Peyer's patch (tissue), 4 donors: ENCODE measurements at places on chromosomes 4 and X.

DNA sequence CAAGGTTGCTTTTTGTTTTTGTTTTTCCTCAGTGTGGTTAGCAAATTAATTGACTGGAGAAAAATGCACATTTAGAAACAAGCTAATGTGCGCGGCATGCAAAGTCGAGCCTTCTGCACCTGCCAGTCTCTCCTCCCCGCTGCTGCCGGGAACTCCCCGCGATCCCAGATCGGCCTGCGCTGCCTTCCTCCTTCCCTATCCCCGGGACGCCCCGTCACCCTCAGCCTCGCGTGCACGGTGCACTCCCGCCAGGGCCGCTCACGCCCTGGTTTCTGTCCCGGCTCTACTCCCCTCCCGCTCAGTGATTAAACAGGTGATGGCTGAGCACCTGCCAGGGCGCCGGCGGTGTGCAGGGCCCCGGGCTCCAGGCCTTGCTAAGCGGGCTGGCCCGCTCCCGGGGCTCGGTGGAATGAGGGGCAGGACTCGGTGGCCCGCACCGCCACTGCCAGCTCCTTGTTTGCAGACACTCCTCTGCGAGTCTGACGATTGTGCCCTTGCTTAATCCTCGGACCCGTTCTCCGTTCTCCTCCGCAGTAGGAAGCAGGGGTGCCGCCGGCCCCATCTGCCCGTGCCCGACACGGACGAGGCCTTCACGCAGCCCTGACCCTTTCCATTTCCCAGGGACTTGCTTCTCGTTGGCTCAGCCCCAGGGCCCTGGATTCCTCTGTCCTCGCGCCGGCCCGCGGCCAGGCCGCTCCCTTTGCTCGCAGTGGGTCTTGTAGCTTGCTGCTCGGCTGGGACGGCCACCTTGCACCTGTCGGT is 143.4 kb downstream of the TRIML1 start:
- no peaks in the 10 kb centered on the region for H3K27me3 ChIP-seq
- H3K4me3 ChIP-seq, result peak overlapping the region; percentile 8
- no peak overlapping the region for H3K27ac ChIP-seq
- no peak for DNase-seq

- H3K4me3 ChIP-seq, result no peak overlapping the region
- H3K36me3 ChIP-seq, result no peaks in the 10 kb centered on the region
- H3K27me3 ChIP-seq, result no peaks in the 10 kb centered on the region
- no peak for DNase-seq
Measured at GRCh38 chr4:71211748-71212147, 127.1 kb upstream of the SLC4A4 start.

DNA sequence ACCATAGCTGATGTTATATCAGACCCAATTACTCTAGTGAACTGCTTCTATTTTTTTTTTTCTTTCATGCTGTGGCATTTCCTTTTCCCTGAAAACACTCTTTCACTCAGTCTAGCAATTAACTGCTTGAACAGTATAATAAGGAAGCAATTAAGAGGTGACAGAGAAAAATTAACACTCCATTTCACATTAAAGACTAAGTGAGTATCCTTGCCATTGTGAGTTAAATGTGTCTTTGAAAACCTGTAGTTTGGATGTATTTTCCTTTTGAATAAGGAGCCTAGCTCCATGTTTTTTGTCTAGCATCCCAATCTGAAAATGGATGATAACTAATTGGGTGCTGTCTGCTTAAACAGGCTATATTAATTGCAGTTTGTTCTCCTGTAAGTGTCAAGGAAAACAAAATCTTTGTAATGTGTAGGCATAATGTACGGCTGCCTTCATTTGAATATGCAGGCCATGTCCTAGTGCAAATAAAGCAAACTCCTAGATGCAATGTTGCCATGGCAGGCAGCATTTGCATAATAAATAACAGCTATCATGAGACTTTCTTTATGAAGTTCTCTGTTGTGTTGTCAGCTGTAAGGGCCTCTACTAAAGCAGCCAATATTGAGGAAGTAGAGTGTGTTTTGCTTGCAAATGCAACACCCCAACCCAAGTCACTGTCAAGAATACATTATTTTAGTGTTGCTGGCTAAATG is 416.7 kb downstream of the ZIC3 start:
- no peak overlapping the region for H3K27ac ChIP-seq
- H3K4me1 ChIP-seq, result no peaks in the 10 kb centered on the region
- no peaks in the 10 kb centered on the region for H3K36me3 ChIP-seq
- H3K27me3 ChIP-seq, result no peaks in the 10 kb centered on the region
- no peak for DNase-seq

GRCh38 chr4:54384563-54384962 is 155.5 kb downstream of the PDGFRA start:
- no peak overlapping the region for H3K27ac ChIP-seq
- no peak overlapping the region for H3K4me3 ChIP-seq
- no peak for DNase-seq
- H3K36me3 ChIP-seq, result no peaks in the 10 kb centered on the region
- H3K27me3 ChIP-seq, result no peaks in the 10 kb centered on the region
- H3K4me1 ChIP-seq, result no peaks in the 10 kb centered on the region

DNA sequence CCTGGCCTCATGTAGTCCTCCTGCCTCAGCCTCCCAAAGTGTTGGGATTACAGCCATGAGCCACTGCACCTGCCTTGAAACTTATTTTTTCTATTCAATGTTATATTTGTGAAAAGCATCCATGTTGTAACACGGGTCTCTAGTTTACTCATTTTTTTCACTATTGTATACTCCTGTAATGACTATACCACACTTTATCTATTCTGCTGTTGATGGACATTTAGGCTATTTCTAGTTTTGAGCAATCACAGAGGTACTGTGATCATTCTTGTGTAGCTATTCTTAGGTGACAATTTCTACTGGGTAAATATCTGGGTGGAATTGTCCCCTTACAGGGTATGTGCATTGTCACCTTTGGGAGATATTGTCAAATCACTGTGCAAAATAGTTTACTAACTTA is 3.6 kb downstream of the DRP2 start:
- H3K4me3 ChIP-seq, result no peak overlapping the region
- no peak for DNase-seq
- no peak overlapping the region for H3K27ac ChIP-seq
- H3K27me3 ChIP-seq, result no peaks in the 10 kb centered on the region
- no peaks in the 10 kb centered on the region for H3K4me1 ChIP-seq

GRCh38 chrX:30373951-30374350 is 64.8 kb upstream of the NR0B1 start:
- DNase-seq, result no peak
- no peaks in the 10 kb centered on the region for H3K27me3 ChIP-seq
- no peaks in the 10 kb centered on the region for H3K4me1 ChIP-seq
- no peak overlapping the region for H3K27ac ChIP-seq

- no peaks in the 10 kb centered on the region for H3K27me3 ChIP-seq
- H3K4me3 ChIP-seq, result no peak overlapping the region
- H3K27ac ChIP-seq, result no peak overlapping the region
- no peaks in the 10 kb centered on the region for H3K4me1 ChIP-seq
Measured at GRCh38 chr4:150209140-150209829, 131.0 kb downstream of the DCLK2 start.

- H3K4me1 ChIP-seq, result no peaks in the 10 kb centered on the region
- H3K36me3 ChIP-seq, result no peaks in the 10 kb centered on the region
- DNase-seq, result no peak
- no peak overlapping the region for H3K4me3 ChIP-seq
- no peaks in the 10 kb centered on the region for H3K27me3 ChIP-seq
- peak overlapping the region; percentile 17 for H3K27ac ChIP-seq
Measured at GRCh38 chr4:185573651-185574199, 38.4 kb upstream of the PDLIM3 start.

GRCh38 chr4:3239303-3239702 is 9.7 kb upstream of the MSANTD1 start:
- peaks cover 63% of the 10 kb centered on the region for H3K36me3 ChIP-seq
- H3K4me3 ChIP-seq, result no peak overlapping the region
- H3K27ac ChIP-seq, result no peak overlapping the region

DNA sequence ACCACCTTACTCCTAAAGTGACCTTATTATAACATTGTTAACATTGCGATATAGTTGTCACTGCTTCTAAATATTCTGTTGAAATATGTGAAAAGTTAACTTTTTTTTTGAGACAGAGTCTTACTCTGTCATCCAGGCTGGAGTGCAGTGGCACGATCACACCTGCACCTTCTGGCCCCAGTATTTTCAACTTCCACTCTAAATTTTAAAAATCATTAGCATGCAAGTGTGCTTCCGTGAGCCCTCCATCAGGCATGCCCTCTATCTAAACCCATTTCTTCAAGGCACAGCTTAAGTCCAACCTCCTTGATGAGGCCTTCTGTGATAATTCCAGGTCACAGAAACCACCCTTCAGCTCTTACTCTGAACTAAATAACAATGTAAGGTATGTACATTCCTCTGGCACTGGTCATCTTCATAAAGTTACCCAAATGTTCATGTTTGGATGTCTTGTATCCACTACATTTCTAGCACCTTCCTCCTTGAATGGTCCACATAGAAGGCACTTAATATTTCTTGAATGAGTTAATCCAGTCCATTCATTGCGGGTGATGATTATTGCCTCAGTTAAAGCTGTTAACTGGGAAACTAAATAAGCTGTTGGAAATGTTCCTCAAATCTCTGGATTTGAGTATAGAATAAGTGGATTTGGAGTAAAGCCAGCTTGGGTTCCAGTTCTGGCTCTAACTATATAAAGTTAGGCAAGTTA is 38.6 kb upstream of the TMEM131L start:
- no peak overlapping the region for H3K4me3 ChIP-seq
- no peak for DNase-seq
- H3K27ac ChIP-seq, result peak overlapping the region; percentile 74
- H3K4me1 ChIP-seq, result peaks cover 5% of the 10 kb centered on the region
- no peaks in the 10 kb centered on the region for H3K27me3 ChIP-seq

DNA sequence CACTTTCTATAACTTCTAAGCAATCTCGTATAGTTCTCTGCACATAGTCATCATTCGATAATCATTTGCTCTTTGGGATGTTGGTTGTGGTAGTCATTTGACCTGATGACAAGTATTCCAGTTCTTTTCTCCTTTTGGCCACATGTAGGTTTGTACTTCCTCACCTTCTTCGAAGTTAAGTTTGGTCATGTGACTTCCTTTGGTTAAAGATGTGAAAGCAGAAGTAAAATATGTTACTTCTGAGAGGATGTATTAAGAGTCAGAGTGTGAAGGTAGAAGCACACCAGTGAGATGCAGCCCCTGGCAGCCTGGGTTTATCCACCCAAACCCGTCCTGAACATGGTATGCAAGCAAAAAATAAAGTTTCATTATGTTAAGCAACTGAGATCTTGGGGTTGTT is 48.9 kb upstream of the ZNF518B start:
- H3K27ac ChIP-seq, result no peak overlapping the region
- no peak overlapping the region for H3K4me3 ChIP-seq
- DNase-seq, result no peak
- no peaks in the 10 kb centered on the region for H3K36me3 ChIP-seq

DNA sequence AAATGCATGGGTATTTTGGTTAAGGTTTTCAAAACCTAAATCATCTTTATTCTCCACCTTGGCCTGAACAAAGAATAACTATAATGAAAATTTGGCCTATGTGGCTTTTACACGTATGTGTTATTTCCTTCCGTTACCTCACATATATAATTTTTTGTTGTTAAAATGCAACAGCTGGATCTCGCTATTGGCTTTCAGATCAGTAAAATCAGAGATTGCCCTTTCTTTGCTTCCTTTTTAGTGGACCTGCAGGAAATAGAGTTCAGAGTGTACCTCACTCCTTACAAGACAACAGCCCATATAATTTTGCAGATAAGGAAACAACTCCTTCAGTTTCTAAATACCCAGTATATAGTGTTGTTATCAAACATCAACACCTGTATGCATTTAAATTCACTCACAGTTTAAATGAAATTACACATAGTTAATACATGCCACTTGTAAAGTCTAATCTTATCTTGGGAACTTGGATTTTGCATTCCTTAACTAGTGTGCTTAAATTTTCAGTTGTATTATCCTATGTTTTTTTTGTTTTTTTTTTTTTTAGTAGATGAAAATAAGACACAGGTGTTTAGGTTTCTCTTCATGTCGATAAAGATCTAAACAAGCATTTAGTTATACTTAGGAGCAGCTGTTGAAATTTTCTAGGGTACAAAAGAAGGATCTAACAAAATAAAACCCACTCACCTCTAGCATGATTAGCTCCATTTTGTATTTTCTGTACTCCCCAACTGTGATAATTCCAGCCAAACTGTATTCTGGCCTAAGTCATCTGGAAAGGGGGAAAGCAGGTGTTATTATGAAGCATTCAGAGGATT is 96.2 kb upstream of the SPRY1 start:
- no peaks in the 10 kb centered on the region for H3K27me3 ChIP-seq
- H3K27ac ChIP-seq, result no peak overlapping the region
- no peaks in the 10 kb centered on the region for H3K4me1 ChIP-seq
- no peaks in the 10 kb centered on the region for H3K36me3 ChIP-seq

GRCh38 chrX:23389196-23389792 is 54.6 kb downstream of the PTCHD1 start:
- H3K36me3 ChIP-seq, result no peaks in the 10 kb centered on the region
- no peaks in the 10 kb centered on the region for H3K4me1 ChIP-seq
